GM12891 (cell line): ENCODE measurements at places on chromosomes 16 and 17.

DNA sequence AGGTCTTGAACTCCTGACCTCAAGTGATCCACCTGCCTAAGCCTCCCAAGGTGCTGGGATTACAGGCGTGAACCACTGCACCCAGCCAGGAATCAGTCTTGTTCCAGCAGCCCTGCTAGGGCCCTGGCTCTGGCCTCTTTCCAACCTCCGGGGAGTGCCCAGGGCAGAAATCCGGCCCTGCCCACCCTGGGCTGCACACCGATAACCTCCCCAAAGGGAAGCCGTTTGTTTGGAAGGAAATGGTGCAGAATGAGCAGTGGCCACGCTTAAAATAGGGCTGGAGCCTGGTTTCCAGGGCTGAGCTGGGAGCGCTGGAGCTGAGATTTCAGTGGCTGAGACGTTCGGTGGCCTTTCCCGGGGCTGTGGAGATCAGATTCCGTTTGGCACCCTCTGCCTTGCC is 17.8 kb upstream of the EMP2 start:
- no peak for DNase-seq

DNA sequence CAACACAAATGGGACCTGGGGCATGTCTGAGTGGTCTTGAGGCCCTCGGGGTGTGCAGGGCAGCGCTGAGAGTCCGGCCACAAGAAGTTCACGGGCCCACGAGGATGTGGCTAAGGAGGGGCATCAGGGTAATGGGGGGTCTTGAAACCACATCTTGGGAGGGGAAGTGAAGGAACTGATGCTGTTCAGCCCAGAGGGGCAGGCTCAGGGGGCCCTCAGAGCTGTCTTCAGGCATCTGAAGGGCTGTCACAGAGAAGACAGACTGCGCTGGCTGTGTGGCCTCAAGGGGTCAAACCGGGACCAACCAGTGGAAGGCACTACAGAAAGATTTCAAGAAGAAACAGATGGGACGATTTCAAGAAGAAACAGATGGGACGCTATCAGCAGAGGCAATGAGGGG is 45.1 kb downstream of the ZNF423 start:
- DNase-seq = no peak

GRCh38 chr16:78443542-78444364 is 344.3 kb downstream of the WWOX start:
- DNase-seq = no peak

DNA sequence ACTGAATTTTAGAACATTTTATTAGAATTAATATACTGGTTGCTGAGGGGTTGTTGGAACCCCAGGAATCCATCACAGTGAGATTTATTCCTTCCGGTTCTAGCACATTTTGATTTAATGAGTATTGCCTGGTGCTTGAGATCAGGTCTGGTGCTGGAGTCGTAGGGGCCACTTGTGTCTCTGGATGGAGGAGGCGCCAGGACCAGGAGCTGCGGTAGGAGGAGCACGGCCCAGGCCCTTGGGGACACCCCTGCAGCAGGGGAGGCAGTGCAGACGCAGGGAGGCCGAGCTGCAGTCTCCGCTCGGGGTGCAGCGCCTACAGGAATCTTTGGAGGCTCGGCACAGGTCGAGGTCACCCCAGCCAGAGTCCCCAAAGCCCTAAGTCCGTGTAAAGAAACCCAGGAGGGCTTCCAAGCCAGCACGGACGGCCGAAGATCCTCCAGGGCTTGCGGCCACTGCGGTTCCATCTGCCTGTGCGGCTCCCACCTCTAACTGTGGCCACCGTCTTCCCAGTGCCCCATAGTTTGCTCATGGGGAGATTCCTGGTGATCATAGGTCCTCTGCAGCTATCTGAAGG is 66.2 kb upstream of the CREBBP start:
- no peak for DNase-seq

DNA sequence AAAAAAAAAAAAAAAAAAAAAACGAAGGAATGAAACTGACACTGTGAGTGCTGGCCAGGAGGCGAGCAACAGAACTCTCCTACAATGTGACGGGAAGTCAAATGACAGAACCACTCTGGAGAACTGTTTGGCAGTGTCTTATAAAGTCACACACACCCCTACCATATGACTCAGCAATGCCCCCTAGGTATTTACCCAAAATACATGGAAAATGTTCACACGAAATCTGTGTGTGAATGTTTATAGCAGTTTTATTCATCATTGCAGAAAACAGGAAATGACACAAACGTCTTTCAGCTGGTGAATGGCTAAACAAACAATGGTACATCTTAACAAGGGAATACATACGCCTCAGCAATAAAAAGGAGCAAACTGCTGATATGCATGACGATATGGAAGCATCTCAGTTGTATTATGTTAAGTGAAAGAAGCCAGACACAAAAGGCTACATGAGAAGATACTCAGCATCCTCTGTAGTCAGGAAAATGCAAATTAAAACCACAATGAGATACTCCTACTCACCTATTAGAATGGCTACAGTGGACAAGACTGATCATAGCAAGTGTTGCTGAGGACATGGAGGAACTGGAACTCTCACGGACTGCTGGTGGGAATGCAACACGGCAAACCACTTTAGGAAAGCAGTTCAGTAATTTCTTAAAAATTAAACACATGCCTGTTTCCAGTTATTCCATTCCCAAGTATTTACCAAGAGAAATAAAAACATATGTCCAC is 74.7 kb downstream of the TBC1D16 start:
- no peak for DNase-seq

- no peak for DNase-seq
Measured at GRCh38 chr16:7324321-7324720, 8.3 kb upstream of the RBFOX1 start.

DNA sequence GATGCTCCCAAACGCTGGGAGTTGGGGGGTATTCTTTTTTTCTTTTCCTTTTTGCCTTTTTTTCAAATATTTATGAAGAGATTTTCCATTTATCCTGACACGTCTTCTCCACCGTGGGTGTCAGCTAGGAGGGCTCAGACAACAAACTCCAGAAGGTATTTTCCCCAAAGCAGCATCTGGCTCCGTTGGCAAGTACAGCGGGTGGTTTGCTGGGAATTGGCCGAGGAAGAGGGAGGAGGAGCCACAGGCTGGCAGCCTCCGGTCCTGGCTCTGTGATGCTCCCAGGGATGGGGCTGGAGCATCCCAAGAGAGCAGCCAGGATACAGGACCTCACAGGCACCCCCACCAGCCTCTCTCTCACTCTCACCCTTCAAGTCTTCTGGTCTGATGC is 10.9 kb upstream of the CACNG4 start:
- DNase-seq = no peak

GRCh38 chr16:57668630-57669475 is 747 bp downstream of the ADGRG3 start:
- DNase-seq = no peak

GRCh38 chr17:44940768-44941167 is 6.8 kb downstream of the KIF18B start:
- no peak for DNase-seq

GRCh38 chr16:49355933-49356665 is 17.5 kb upstream of the C16orf78 start:
- DNase-seq = no peak

GRCh38 chr16:1145383-1146100 is 7.4 kb upstream of the CACNA1H start:
- no peak for DNase-seq

- peak; percentile 33 for DNase-seq
Measured at GRCh38 chr17:37506678-37507077, 17.0 kb downstream of the DUSP14 start.

DNA sequence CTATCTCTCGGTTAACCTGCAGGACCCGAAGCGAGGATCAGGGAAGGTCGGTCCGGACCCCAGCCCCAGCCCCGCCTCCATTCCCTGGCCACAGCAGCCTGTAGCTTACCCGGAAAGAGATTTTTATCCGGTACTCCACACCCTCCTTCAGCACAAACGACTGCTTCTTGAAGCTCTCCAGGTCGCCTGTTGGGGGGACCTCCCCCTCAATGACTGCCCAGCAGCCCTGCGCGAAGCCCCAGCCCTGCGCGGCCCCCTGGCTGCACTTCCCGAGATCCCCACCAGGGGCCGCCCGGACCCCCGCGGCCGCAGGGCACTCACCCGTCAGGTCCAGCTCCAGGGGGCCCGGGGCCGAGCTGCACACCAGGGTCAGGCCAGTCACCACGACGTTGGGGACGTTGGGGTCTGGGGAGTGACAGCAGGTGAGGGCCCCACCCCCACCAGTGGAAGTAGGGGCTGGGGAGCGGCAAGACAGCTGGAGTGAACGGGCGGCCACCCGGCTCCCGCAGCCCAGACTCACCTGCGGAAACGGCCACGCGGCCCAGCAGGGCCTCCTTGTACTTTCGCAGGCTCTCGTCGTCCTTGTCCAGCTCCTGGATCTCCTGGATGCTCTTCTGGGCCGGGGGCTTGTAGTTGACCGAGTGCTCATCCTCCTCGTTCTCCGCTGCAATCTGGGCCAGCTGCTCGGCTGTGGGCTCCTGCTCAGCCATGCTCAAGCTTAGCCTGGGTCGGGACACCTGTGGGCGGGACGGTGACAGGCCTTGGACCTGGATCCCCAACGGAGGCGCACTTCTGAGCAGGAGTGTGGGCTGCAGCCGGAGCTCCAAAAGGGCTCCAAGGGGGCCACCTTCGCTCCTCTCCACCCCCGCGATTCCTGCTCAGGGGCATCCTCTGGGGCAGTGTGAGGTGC is 1.7 kb downstream of the ARHGDIA start:
- DNase-seq = no peak

GRCh38 chr16:85483424-85483823 is 129.7 kb upstream of the GSE1 start:
- DNase-seq = no peak

DNA sequence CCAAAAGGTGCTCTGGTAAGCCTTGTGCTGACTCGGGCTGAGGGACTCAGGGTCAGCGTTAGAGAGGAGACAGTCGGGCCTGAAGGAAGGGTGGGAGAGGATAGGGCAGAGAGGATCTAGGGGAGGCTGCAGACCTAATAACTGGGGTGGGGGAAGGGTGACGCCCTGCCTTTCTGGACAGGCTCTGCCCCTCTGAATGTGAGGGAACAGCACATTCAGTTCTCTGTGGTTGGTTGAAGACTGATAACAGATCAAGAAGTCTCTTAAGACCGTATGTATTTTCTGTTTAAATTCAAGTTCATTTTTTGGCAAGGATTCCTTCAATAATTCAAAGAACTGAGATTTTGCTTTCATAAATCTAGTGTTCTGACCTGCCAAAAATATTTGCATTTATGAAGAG is 56.2 kb upstream of the TEKT3 start:
- no peak for DNase-seq

- DNase-seq = no peak
Measured at GRCh38 chr17:56465886-56466285, 127.6 kb upstream of the NOG start.

DNA sequence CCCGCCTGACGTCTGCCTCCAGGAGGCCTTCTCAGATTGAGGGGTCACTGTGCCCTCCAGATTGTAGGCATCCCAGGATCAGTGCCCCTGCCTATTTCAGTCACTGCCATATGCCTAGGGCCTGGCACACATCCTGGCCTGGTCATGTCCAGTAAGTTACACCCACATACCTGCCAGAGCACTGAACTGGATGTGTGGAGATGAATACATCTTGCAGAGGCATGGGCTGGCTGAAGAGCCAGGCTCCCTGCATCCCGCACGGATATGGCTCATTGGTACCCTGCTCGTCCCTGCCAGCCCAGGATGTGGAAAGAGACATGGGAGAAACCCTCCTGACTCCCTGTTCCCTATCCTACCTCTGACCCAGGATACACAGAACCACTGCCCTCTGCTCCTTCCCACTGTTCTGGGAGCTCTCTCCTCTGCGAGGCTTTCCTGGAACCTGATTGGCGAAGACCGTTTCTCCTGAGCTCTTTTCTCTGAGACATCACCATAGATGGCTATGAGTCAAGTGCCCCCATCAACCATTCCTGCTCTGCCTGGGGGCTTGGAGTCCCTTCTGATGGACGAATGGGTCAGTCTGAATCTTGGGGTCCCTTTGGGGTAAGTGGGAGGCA is 40.0 kb upstream of the TAC4 start:
- DNase-seq = no peak

- no peak for DNase-seq
Measured at GRCh38 chr17:82371333-82372248, at the start of gene UTS2R. Gene UTS2R, plus strand, starts transcription at chr17:82371765. Its CDS starts 2,560 bp downstream, at chr17:82374325.

GRCh38 chr17:59643159-59644140 is 23.8 kb downstream of the CLTC start:
- DNase-seq = no peak

DNA sequence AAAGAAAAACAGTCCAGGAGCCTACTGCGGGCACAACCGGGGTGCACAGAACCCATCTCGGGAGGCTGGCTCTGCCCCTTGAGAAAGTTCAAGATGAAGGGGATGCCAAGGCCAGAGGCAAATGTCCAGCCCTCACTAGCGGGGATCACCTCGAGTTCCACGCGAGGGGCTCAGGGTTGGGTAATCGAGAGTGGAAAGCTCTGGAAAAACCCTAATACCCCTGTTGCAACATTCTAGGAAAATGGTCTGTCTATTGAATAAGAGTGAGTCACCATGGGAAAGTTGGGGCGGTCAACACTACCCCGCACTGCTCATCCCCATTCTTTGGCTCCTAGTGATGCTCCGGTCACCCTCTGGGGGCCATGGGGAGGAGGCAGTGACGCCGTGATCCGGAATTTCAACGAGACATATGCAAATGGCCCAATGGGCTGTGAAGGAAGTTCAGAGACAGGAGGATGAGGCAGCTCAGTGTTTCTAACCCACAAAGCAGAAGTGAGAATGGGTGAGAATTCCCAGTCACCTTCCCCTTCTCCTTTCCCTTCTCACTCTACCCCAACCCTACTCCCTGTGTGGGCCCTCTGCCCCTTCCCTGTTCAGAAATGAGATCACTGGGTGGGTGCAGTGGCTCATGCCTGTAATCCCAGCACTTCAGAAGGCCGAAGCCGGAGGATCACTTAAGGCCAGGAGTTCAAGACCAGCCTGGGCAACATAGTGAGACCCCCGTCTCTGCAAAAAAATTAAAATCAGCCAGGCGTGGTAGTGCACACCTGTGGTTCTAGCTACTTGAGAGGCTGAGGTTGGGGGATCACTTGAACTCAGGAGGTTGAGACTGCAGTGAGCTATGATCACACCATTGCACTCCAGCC is 22.4 kb downstream of the SOCS3 start:
- DNase-seq = no peak

- DNase-seq = no peak
Measured at GRCh38 chr16:54651440-54652195, 279.0 kb upstream of the IRX5 start.

GRCh38 chr17:50218771-50219315 is 17.4 kb upstream of the COL1A1 start:
- DNase-seq = no peak
